Choroid plexus epithelial cell (primary cell): ENCODE measurements at places on chromosomes 3 and 15.

GRCh38 chr3:127796045-127796830, 26.1 kb downstream of the MGLL start:
- DNase-seq: no peak

DNA sequence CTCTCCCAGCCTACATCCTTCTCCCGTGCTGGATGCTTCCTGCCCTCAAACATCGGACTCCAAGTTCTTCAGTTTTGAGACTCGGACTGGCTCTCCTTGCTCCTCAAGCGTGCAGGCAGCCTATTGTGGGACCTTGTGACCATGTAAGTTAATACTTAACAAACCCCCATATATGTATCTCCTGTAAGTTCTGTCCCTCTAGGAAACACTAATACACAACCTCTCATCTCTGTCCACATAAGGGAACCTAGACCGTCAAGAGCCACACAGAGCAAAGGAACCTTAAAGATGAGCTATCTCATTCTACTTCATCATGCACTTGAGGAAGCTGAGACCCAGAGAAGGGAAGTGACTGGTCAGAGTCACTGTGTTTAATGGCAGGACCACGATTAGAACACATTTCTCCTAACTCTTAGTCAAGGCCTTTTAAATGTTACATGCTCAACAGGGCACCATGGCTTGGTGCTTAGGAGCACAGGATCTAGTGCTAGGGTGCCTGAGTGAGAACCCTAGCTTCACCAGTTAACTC, 50.3 kb downstream of the NPTN start:
- no peak for DNase-seq

GRCh38 chr3:177357352-177358090, 160.2 kb upstream of the TBL1XR1 start:
- peak; percentile 76 for DNase-seq

- no peak for DNase-seq
These were observed 181.0 kb downstream of the ABHD5 start for GRCh38 chr3:43871627-43872245.

GRCh38 chr3:126960604-126960995, 22.3 kb upstream of the PLXNA1 start:
- no peak for DNase-seq

GRCh38 chr3:13544293-13544831, 4.6 kb upstream of the FBLN2 start:
- peak; percentile 85 for DNase-seq

GRCh38 chr3:61442696-61443095, 118.7 kb upstream of the PTPRG start:
- DNase-seq: peak; percentile 32

DNA sequence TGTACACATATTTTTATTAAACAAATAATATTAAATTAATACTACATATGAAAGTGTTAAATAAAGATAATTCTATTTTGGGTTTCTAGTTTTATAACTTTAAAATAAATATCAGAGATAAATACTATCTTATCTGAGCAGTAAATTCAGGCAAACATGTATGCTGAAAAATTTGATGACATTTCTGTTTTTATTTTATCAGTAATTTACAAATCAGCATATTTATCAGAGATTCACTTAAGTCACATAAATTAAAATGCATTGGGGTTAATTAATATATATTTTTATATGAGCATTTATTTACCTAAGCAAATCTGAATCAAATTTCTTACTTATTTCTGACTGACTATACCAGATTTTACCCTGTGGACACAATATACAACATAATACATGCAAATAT, 1499.8 kb downstream of the OTOL1 start:
- DNase-seq: no peak

GRCh38 chr3:73509066-73509465, 115.7 kb downstream of the PDZRN3 start:
- no peak for DNase-seq

DNA sequence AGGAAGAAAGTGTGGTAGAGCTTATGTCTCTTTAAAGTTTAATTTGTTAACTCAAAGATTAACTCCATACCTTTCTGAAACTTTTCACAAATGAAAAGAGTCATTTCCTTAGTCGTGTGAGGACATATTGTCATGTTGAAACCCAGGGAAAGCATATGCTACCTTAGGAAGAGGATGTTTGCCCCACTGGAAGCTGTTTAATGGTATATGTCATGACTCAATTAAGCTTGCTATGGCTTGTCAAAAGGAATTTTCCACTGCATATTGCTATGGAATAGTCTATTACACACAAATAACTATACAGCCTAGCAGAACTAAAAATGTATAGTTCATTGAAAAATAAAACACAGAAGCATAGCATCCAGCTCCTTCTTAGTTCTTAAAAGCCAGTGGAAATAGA, 69.9 kb downstream of the NSUN3 start:
- DNase-seq: no peak

- DNase-seq: peak; percentile 67
These were observed 51.7 kb downstream of the EIF4E3 start for GRCh38 chr3:71673486-71673885.

DNA sequence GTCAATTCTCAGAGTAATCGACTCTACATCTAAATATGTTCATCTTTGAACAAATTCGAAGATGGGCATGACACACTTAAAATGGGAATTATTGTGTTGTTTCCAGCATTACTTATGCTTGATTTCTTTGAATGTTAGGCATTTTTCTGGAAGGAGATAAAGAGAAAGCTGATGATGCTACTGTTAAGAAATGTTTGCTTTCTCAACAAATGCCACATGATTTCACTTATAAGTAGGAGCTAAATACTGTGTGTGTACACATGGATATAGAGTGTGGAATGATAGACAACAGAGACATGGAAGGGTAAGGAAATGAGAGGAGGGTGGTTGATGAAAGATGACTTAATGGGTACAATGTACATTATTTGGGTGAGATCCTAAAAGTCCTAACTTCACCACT, 400.9 kb downstream of the TBL1XR1 start:
- peak; percentile 37 for DNase-seq

DNA sequence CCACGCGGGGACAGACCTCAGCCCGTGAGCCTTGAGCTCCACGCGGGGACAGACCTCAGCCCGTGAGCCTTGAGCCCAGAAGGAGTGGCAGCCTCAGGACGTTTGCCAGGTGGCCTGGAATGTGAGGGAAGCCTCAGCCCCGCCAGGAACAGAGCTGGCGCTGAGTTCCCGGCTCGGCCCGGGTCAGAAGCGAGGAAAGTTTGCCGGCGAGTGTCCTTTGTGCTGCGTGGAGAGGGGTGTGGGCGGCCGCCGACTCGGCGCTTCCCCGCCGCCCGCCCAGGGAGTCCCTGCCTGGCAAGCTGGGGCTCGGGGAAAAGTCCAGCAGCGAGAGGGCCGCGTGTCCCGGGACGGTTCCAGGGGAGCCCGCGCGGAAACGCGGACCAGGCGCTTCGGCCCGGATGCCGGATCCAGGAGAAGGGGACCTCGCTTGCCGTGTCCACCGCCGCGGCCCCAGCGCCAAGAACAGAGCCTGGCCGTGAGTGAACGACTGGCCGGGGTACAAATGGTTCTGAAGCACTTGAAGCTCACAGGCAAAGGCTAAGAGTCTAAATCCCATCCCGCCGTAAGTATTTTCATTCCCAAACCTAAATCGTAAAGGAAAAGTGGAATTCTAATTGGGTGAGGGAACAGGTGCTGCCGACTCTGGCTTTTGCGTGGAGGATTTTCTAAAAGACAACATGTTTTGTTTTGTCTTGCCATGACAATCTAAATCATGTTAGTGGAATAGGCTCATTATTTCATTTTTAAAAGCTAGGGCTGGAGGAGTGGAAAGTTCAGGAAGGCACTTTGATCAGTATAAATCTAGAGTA, 1.7 kb downstream of the LRRN1 start:
- DNase-seq: no peak

DNA sequence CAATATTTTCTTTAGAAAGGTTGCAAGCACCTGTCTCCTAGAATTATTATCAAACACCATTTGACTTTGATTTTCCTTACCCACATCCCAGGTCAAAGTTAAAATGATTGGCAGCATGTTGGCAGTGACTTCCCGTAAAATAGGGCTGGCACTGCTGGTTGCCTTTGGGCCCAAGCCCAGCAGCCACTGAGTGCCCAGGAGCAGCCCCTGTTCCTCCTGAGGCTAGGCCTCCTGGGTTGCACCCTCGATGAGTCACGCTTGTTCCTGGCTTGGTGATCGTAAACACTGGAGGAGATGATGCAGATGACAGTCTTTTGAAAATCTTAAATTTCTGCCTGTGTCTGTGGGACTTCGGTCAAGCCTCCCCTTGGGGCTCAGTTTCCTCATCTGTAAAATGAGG, 290.0 kb downstream of the TLE3 start:
- peak; percentile 63 for DNase-seq

DNA sequence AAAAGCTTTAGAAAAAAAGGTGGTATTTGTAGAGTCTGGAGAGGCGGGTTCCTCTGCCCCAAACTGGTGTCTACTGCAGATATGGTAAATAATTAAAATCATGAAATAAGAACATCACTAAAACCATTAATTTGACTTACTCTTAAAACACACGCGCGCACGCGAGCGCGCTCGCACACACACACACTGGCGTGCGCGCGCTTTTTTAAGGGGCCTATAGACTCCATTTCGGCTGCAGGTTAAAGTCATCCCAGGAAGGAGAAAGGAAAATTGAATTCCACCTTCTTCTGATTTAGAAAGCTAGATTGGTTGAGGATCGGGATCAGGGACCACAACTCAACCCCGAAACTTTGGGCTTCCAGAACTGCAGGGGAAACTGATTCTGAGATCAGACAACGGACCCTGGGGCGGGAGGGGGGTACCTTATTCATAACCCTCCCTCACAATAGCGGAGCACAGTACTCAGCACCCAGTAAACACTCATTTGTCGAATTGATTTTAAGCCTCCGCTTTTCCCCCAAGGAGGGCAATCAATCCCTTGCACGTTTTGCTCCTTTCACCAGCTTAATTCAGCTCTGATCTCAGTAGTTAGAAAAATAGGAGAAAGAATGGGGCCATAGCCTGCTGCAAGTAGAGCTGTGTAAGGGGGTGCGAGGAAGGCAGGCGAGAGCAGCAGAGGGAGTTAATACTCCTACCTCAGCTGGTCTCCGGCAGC, 509 bp upstream of the LRRC3B start:
- DNase-seq: no peak

GRCh38 chr3:156750191-156750873, 75.8 kb upstream of the LEKR1 start:
- no peak for DNase-seq

GRCh38 chr3:42608581-42608980, 8.1 kb downstream of the NKTR start:
- DNase-seq: peak; percentile 47

GRCh38 chr15:65558336-65558735, 28.1 kb downstream of the HACD3 start:
- DNase-seq: peak; percentile 61

GRCh38 chr3:179840985-179841384, 188.1 kb downstream of the USP13 start:
- peak; percentile 64 for DNase-seq

- DNase-seq: peak; percentile 97
These were observed 67.8 kb downstream of the FMN1 start for GRCh38 chr15:33126559-33127290.

- peak; percentile 83 for DNase-seq
These were observed 7.5 kb upstream of the IGSF10 start for GRCh38 chr3:151468284-151468917.

DNA sequence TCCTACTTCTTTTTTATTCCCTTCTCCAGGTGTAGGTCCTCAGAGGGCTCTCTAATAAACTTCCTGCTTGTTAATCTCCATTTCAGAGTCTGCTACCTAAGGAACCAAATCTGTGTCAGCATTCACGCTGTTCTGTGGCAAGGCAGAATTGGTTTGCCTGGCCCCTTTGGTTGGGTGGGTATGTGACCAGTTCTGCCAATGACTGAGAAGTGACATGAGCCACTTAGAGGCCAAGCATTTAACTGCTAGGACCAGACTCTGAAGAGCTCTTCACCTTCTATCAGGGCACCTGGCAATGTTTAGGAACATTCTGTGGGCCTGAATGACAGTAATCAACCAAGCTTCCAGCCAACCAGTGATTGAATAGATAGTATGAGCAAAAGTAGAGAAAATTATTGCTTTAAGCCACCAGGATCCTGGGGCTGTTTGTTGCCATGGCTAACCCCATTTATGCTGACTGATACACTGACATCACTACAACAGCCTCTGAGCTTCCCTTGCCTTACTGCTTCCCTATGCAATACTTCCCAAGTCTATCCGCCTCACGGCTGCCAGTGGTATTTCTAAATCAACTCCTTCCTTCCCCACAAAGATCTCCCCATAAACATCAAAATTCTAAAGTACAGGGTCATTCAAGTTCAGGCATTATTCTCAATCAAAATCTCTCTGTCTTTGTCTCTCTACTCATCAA, 7.6 kb downstream of the FRMD4B start:
- DNase-seq: no peak

GRCh38 chr3:63966871-63967270, 54.7 kb upstream of the SCAANT1 start:
- no peak for DNase-seq

DNA sequence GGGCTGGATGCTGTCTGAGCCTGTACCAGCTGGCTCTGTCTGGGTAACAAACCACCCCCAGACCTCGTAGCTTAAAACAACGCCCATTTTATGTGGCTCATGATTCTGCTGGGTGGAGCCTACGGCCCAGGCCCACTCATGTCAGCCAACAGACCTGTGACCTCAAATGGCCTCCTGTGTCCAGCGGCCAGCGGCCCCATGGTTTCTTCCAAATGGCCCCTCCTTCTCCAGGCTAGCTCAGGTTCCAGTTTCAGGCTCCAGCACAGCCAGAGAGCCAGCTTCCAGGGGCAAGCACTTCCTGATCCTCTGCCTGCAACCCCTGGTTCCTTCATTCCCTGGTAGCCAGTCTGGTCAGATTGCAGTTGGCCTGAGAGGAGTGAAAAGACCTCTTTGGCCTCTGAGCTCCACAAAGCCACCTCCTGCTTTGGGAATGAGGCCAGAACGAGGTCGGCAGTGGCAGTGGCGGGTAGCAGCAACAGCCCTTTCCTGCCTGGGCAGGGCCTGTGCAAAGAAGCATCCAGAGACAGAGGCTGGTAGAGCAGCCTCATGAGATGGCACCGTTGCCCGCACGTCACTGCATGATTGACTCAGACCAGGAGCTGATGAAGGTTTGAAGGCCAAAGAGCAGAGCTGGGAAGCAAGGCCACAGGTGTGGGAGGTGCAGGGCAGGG, 21.0 kb upstream of the PLXNA1 start:
- DNase-seq: no peak

- DNase-seq: peak; percentile 76
These were observed 46.9 kb upstream of the PPP2R3A start for GRCh38 chr3:135918600-135918999.

- no peak for DNase-seq
These were observed 33.9 kb upstream of the MEIS2 start for GRCh38 chr15:37134244-37134643.
